Activated naive CD4-positive, alpha-beta T cell (primary cell): ENCODE measurements at places on chromosomes 11 and 22.

DNA sequence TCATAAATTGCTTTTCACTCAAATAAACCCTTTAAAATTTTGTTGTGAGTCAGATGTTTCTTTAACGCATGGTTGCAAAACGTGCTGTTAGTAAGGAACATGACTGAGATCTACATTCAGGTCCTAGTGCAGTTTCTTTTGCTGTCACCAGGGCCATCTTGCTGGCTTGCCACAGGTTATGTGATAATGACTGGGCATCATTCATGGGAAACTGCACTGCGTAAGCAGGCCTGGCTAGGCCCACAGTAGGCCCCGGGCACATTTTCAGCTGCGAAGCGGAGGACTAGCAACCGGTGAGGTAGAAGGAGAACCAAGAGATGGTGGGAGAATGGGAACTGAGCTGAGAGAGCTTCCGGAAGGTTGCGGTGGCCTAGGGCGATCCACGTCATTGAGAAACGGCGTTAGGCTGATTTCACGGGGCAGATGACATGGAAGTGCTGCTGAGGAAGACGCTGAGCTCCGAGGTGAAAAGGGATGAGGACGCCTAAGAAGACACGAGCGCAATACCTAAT is 3.2 kb upstream of the KLHDC7B start:
- DNase-seq: no peak

GRCh38 chr11:67291481-67292381 is 2.6 kb downstream of the ANKRD13D start:
- DNase-seq: no peak

DNA sequence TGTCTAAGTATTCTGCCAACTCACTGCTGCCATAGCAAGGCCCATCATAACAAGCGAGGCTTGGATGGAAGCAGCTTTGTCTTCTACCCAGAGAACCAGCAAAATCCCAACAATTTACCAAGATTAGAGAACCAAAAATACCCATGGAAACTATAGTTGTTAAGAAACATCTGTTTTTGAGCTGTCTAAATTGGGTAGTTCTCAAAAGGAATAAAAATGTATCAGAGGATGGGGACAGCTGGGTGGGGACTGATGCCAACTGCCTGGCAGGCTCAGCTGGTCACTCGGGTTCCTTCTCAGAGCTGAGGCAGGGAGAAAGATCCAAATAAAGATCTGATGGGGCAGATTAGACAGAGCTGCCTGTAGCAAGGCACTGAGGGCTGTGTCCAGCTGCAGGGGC is 85.9 kb upstream of the GRK3 start:
- DNase-seq: no peak

DNA sequence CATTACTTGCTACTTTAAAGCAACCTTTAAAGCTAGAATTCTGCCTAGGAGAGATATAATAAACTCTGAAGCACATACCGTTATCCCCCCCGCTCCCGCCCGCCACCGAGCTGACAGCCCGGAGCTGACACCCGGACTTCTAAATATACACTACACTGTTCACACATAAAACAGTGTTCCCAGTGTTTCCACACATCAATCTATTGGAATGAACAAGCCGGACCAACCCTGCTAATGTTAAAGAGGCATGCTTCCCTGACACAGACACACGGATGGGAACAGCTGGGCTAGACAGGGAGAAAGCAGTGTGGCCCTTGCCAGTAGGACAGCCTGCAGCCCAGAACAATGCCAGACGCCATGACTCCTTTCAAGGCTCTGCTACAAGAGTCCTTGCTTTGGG is 108.4 kb upstream of the CSNK2A3 start:
- DNase-seq: no peak

- no peak for DNase-seq
Observed at GRCh38 chr11:45021692-45022141, 71.0 kb upstream of the TP53I11 start.
